ENCODE measurements at places on chromosomes 16 and 17. TPM values are rescaled to one million over a fixed set of nuclear protein-coding genes. Genes with fewer than 3 reads are reported as not detected.

The PDP2 gene
- 15.0 TPM for total RNA-seq

DNA sequence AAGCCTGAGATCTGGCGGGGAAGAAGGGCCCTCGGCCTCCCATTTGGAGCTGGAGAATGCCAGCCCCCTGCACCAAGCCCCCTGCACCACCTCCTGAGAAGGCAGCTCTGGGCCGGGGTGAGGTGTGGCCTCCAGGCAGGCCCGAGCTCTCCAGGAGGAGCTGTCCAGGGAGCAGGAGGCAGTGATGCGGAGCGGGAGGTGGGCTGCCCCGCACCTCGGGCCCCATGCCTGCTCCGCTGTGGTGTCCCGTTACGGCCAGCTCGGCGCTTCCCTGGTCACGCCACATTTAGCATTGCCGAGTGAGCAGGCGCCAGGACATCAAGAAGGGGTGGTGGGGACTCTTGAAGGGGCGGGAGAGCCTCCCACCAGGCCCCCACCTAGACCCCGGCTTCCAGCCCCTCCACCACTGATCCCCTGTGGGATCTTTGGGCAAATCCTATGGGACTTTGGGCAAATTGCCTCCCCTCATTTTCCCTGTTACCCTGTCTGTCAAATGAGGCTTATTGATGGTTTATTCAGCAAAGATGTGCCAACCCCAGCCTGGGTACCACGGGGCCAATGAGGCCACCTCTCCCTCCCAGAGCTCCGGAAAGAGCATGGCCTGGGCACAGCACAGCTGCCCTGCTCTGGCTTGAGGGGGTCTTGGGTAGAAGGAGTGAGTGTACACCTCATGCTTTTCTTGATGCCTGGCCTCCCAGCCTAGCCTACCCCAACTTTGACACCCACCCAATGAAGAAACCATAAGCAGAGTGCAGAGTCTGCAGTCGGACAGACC lies 15.3 kb downstream of the FOXN1 start:
- DNase-seq = no peak

DNA sequence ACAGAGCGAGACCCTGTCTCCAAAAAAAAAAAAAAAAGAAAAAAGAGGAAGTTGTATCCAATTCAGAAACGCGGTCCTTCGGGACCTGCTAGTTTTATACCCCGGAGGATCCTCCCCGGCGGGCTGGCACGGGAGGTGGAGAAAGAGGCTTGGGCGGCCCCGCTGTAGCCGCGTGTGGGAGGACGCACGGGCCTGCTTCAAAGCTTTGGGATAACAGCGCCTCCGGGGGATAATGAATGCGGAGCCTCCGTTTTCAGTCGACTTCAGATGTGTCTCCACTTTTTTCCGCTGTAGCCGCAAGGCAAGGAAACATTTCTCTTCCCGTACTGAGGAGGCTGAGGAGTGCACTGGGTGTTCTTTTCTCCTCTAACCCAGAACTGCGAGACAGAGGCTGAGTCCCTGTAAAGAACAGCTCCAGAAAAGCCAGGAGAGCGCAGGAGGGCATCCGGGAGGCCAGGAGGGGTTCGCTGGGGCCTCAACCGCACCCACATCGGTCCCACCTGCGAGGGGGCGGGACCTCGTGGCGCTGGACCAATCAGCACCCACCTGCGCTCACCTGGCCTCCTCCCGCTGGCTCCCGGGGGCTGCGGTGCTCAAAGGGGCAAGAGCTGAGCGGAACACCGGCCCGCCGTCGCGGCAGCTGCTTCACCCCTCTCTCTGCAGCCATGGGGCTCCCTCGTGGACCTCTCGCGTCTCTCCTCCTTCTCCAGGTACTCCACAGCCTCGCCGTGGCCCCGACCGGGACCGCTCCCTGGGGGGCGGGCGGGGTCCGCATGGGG lies at the start of gene CDH3:
Gene CDH3, plus strand, starts transcription at position 596 of the 779 bp plus-strand sequence. Its CDS starts 70 bp downstream, at position 666.
- peak; percentile 44 for DNase-seq

DNA sequence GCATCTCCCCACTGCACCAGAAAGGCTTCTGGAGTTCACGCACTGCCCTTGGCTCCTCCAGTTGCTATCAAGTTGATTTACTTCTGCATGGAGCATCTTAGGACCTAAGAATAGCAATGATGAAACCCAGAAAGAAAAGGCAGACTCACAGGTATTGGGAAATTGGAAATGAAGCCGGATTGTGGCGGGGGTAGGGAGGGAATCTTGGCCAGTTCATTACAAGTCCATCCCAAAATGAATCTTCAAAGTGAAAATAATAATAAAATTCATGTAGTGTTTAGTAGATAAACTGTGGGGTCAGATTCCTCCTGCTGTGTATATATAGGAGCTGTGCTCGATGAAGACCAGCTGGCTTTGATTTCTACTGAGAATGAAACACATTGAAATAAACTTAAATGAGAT lies 33.7 kb downstream of the TEKT3 start:
- no peak for DNase-seq

The TNP2 gene
- not detected for total RNA-seq

- no peak for DNase-seq
Measured at GRCh38 chr17:65593092-65593854, 31.8 kb upstream of the AXIN2 start.

DNA sequence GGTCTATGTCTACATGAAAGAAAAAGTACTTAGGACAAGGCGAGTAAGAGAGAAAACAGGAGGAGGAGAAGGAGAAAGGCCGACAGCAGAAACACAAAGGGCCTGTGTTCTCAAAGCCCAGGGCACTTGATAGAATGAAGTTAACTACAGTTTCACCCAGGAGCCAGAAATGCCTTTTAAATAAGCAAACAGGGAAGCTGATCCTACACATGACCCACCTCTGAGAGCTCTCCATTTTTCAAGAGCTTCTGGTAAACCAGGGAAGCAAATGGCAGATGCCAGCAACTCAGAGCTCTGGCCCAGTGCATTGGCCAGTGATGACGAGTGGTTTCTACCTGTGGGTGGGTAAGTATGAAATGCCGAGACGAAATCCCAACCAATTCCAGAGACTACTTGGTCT lies 163.4 kb downstream of the ZFHX3 start:
- no peak for DNase-seq

DNA sequence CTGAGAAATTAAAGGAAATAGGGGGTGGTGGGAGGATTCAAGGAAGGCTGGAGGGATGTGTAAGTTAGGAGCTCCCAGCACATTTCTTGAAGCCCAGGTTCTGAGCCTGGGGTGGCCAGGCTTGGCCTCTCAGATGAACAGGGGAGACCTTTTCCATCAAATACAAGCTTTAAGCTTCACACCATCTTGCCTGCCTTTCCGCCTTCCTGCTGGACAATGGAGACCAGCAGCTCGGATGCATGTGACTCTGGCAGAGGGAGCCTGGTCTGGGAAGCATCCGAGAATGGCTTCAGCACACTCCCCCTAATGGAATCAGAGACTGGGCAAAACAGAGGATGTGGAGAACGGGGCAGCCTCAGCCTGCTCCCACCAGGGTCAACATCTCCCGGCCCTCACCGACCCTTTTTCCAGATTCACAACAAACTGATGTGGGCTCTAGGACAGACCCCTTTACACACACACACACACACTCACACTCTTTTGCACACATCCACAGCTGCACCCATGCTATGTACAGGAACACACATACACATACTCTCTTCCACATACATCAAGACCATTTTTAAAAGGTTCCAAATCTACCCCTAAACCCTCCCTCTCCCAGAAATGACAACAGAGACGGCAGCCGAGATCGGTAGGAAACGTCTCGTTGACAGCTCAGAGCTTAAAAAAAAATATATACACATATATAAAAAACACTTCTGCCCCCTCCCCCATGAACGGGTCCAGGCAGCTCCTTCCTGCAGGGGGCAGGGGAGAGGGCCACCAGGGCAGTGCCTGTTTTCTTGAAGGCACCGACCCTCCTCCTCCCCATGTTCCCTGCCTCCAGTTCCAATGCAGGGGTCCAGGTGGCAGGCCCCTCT lies 6.5 kb upstream of the ATXN7L3 start:
- DNase-seq = no peak

- peak; percentile 44 for DNase-seq
Measured at GRCh38 chr16:82653550-82654511, 27.1 kb downstream of the CDH13 start.

The CRHR1 gene
- not detected for total RNA-seq

DNA sequence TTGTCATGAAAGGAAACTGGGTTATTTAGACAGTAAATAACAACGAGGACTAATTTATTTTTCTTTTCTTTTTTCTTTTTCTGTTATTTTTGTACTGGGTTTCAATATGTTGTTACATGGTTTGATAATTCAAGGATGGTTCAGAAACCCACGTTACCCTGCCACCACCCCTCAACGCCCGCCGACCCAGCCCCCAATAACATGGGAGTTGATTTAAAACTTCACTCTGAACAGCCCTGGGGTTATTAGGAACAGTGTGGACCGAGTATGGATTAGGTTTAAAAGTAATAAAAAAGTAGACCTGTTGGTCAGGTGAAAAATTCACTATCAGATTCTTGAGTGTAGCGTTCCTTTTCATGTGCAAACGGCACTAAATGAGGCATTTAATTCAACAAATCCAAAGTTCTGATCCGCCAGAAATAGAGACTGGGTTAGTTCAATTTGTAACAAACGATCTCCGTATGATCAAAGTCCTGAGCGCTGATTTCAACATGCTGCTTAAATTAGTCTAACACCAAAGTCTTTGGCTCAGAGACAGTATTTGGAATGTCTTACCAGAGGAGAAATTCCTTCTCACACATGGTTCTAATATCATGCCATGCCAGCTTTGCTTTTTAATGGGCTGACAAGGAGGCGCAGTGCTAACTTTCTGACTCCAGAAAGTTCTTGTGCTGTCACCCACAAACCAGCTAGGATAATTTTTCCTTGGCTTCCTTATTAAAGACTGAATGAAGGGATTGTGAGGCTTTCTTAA lies 173.1 kb upstream of the IRX3 start:
- DNase-seq = no peak

The SULT1A4 gene
- 7.0 TPM for total RNA-seq

The UMOD gene
- total RNA-seq = not detected

- DNase-seq = peak; percentile 80
Measured at GRCh38 chr16:27313422-27314160, at the start of gene IL4R. TSS of gene IL4R (plus strand) at chr16:27313974. CDS start at chr16:27340204, 26,230 bp downstream.

DNA sequence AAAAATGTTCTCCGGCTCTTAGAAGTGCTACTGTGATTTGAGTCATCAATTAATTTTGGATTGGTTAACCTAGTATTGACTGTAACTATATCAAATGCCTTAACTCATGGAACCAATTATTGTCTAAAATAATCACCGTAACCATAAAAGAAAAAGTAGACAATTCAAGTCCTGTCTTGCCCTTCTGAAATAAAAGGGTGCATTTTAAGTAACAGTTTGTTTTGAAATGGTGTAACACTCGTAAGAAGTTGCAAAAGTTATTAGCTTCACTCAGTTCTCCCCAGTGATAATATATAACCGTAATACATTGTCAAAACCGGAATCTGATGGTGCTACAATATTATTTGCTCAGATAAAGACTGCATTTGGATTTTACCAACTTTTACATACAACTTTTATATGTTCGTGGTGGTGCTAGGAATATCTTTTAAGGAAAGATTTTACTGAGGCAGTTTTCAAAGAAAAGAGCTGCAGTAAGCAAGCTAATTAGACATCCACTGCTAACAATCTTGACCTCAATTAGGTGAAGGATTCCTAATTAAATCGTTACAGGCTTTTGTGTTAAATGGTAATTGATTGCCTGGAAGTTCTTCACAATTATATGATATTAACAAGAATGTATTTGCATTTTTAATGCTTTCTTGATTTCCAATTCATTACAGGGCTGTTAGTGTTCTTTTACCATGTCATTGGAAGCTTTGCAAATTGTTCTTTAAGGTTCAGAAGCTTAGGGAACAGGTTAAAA lies 413.1 kb upstream of the MON1B start:
- no peak for DNase-seq

DNA sequence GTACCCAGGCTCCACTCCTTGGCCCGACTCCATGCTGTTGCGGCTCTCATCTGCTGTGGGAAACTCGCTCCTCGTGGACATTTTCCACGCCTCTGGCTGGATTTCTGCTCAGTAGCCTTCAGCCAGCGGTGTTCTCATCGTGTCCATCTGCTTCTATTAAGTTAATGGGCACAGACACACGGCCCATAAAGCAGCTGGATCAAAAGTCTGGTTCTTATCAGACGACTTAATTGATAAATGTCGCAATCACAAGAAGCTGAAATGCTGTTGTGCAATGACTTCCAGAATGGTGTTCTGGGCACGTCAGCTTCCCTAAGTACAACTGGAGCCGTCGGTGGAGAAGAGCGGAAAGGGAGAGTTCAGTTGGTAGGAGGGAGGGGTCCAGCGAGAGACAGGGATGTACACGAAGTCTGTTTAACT lies 211.7 kb upstream of the CHMP6 start:
- no peak for DNase-seq

The PABPN1L gene
- 0.84 TPM for total RNA-seq

The SLC35G6 gene
- total RNA-seq = 0.30 TPM

GRCh38 chr17:80984749-80985148 lies 6.9 kb upstream of the CHMP6 start:
- no peak for DNase-seq

GRCh38 chr16:56019274-56019673 lies 144.1 kb upstream of the CES5A start:
- no peak for DNase-seq

DNA sequence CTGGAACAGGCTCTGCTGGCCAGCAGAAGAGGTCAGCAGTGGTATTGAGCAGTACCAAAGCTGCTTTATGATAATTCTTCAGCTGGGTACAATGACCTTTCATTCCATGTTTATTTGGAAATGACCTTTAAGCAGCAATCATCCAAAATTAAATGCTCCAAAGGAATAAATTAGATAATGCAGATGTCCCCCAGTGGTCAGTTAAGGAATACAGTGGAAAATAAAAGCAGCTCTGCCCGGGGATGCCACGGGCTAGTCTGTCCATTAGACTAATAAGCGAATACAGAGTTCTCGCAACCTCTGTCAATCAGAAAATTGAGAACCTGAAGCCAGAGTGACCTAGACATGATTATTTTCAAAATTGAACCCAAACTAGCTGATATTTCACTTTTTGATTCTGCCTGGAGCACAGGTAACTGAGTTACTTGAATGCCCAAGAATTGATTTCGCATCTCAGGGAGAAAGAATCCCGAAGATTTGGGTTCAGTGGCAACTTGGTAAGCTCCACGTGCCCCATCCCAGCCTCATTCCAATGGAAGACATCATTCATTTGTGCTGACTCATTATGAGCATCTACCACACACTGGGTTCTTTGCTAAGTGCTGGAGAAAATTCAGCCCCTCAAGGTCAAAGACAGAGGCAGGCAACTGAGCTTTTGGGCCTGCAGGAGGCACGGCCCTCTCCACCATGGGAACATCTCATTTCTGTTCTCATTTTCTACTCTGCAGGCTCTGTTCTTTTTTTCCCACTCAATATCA lies 34.4 kb upstream of the SLC39A11 start:
- no peak for DNase-seq

The EPX gene
- total RNA-seq = not detected

DNA sequence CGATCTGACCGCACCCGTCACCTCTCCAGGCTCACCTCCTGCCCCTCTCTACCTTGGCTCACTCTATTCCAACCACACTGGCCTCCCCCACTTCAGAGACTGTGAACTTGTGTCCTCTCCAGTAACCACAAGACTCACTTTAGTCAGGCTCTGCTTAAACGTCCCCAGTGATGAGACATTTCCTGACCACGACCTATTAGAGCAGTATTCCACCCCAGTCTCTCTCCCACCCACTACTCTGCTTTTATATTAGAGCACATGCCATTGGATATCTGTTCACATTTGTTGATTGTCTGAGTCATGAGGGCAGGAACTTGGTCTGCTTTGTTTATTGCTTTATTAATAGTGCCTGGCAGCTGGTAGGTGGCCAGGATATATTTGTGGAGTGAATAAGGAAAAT lies 20.1 kb downstream of the COX11 start:
- no peak for DNase-seq

GRCh38 chr16:4668313-4668960 lies 24.9 kb upstream of the NUDT16L1 start:
- no peak for DNase-seq

The SAMD14 gene
- total RNA-seq = 0.78 TPM

- DNase-seq = no peak
Measured at GRCh38 chr16:1102333-1102700, 6.3 kb upstream of the C1QTNF8 start.
